ENCODE measurements at places on chromosomes 1 and 21.

GRCh38 chr21:45264146-45264911 is 23.4 kb downstream of the POFUT2 start:
- DNase-seq, result peak; percentile 16

- DNase-seq, result no peak
Measured at GRCh38 chr1:172375211-172375631, 45.3 kb upstream of the C1orf105 start.

DNA sequence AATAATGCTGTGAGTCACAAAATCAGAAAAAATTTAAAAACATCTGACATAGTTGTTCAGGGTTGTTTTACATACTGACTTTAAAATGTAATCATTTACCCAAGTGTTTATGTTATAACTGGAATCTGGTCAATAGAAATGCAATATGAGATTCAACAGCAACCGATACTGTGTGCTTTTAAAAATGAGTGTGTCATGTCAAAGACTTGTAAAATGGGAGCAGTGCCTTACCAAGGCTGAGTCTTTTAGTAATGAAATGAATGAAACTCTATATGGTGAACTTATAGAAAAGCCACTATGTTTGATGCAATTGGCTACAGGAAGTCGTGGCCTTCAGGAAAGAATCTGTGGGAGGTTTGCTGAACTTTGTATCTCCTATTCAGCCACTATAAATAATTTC is 570.2 kb downstream of the DPYD start:
- DNase-seq, result no peak

DNA sequence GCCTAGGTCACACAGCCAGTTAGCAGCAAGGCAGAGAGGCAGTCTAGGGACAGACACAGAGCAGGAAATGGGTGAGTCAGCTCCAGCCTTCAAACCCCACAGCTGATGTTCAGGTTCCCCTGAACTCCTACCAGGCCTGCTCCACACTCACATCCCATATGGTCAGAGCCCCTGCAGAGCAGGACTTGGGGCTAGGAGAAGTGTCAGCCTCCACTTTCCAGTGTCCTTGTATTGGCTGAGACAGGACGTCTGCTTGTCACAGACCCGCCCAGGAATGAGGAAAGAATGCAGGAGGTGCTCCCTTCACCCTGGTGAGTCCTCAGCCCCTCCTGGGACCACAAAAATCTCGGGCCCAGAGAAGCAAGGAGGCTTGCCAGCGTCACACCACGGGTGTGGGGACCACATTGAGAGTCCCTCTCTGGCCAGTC is 92.5 kb downstream of the LACTBL1 start:
- no peak for DNase-seq

DNA sequence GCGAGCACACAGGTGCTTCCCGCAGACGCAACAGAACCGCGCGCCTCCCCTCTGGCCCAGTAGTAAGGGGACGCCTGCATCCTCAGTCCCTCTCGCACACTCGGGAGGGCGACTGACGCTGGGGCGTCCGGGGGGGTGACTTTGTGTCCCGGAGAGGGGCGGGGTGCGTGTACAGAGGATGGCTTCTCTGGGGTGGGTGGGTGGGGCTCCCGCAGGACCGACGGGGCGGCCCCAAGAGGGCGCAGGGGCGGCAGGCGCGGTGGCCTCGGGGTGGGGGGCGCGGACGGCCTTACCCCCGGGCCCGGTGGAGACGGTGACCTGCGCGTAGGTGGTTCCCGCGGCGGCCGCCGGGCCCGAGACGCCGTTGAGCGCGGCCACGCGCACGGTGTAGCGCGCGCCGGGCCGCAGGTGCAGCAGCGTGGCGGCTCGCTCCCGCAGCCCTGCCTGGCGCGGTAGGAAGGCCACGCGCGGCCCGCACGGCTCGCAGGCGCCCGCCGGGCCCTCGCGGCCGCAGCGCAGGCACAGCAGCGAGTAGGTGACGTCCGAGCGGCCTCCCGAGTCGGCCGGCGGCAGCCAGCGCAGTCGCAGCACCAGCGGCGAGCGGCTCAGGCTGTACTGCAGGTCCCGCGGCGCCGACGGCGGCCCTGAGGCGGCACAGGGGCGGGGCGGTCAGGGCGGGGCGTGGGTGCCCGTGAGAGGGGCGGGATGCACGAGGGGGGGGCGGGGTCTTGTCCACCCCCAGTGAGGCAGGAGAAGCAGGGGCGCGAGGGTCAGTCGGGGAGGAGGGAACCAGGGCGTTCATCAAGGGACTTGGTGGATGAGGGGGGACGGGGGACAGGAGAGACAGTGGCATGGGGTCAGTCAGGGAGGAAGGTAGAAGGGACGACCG is 12.1 kb downstream of the EPHA10 start:
- DNase-seq, result no peak

DNA sequence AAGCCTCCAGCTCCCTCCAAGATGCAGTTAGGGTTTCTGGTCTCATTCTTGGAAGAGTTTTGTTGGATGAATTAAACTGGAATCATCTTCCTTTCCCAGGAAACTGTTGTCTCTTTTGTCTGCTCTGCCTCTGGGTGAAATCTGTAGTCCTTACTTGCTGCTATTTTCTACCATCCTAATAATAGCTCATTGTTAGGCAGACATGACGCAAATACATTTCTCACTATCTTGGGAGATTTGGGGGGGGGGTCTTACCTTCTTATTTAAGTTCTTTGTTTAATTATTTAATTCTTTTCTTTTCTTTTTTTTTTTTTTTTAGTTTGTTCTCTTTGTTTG is 85.4 kb upstream of the DUSP10 start:
- DNase-seq, result no peak

GRCh38 chr1:10031461-10031860 is 1.3 kb upstream of the UBE4B start:
- no peak for DNase-seq

DNA sequence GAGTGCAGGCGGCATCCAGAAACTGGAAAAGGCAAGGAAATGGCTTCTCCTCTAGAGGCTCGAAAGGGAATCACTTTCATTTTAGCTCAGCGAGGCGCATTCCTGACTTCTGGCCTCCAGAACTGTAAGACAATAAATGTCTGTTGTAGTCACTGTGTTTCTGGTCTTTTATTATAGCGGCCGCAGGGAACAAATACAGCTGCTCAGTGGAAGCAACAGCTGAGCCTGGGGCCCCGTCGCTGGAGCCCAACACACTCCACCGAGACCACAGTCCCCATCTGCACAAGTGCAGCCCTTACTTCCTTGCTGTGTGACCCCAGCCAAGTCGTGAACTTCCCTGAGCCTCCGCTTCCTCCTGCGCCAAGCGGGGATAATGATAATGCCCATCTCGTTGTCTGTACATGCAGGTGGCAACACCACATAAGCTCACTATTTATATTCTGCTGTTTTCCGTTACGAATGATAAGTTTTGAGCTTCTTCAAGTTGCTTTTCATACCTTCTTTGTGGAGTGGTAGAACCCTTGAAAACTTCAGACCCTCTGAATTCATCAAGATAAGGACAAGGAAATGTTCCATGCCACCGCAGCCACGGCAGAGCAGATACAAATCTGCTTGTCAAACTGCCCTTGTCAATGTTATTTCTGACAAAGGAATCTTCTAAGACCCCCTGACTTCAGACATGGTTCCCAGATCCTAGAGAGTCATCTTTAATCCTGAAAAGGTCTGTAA is 3.2 kb upstream of the LAPTM5 start:
- no peak for DNase-seq

DNA sequence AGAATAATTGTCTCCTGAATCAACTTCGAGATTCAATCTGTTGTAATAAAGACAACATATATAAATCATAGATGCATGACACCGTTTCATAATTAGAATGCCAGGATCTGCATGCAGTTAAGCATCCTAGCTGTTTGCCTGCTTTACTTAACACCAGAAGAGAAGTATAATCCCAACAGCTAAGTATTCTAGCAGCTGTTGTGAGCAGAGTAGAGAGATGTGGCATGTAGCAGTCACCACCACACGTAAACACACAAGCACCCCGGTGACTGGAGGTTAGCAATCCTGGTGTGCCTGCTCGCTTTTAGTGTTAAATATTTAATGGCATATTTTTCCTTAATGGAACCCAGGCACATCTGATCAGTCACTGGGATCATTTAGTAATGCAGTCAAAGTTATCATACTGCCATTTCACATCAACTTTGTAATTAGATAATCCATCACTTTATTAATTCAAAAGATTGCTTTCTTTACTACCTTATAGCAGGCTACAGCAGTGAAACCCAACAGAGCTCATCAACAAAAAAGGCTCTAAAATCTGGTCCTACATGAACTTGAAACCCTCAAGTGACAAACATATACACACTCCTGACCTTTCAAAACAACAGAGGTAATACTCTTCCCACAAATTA is 187.9 kb downstream of the SMYD3 start:
- DNase-seq, result no peak

- no peak for DNase-seq
Measured at GRCh38 chr1:244657421-244657820, 4.5 kb downstream of the DESI2 start.

GRCh38 chr1:25647106-25647505 is 30.5 kb downstream of the MAN1C1 start:
- no peak for DNase-seq

- no peak for DNase-seq
Measured at GRCh38 chr1:3514404-3514803, 59.9 kb downstream of the ARHGEF16 start.

DNA sequence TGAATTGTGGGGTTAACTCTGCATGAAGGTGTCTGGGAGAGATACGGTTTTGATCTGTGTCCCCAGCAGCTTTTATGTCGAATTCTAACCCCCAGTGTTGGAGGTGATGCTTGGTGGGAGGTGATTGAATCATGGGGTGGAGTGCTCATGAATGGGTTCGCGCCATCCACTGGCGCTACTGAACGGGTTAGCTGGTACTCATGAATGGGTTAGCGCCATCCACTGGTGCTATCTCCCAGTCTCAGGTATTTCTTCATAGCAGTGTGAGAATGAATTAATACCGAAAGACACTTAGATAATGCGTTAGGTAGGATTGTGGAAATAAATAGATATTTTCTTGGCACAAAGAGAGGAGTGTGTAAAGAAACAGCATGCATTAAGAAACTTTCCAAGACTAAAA is 32.9 kb upstream of the CLDN8 start:
- DNase-seq, result no peak

DNA sequence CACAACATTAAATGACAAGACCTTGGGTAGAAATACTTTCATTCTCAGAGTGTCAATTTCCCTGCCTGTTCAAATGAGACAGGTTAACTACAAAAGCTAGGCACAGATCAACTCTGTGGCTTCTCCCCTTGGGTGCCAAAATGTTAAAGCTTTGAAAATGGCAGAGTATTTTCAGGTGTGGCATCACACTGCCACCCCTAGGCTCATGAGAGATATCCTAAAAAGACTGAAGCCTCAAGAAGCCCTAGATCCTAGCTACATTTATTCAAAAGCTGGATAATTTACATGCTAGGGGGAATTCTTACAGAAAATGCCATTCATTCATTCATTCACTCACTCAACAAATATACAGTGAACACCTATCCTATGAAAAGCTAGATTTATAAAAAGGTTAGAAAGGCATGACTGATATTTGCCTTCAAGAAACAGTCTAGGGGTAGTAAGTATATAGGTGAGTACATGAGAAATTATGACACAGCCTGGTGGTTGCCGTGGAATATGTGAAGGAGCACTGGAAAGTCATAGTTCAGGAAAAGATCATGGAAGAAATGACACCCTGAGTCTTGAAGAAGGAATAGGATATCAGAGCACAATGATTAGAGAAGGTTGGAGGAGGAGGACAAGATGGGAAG is 15.9 kb upstream of the RAB4A start:
- no peak for DNase-seq

DNA sequence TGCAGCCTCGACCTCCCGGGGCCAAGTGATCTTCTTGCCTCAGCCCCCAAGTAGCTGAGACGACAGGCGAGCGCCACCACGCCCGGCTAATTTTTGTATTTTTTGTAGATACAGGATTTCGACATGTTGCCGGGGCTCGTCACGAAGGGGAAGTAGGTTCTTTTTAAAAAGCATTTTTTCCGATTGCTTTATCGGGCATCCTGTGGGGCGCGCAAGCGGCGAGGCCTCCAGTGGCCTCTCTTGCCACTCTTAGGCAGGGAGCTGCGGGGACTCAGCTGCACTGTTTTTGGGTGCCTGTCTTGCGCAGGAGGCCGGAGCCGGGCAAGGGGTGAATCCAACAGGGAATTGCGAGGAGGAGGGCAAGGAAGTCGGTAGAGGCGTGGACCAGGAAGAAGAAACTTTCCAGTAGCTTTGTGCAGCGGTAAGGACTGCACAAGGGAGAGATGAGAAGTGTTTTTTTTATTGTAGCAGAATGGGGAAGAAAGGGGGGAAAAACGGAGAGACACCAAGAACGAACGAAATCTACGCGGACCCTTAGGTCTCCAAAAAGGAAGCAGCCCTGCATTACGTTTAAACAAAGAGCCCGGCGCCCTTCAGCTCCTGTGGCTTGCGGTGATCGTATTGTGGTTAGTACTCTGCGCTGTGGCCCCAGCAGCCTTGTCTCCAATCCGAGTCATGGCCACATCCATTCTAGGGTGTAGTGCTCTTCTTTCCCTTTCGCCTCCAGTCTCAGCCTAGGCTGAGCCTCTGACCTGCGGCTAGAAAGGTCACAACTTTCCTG is 164.8 kb downstream of the PPIAL4G start:
- DNase-seq, result no peak

GRCh38 chr1:204178487-204179281 is 12.5 kb upstream of the REN start:
- no peak for DNase-seq

DNA sequence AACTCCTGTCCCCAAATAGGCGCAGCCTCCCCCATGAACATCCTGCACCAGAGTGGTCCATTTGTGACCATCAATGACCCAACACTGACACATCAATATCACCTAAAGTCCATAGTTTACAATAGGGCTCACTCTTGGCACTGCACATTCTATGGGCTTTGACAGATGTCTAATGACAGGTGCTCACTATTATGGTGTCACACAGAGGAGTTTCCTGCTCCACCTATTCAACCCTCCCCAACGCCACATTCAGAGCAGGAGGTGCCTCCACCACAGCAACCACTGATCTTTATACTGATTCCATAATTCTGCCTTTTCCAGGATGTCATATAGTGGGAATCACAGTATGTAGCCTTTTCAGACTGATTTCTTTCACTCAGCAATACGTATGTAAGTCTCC is 24.2 kb downstream of the GNG4 start:
- DNase-seq, result no peak

GRCh38 chr1:9110669-9111356 is 18.1 kb downstream of the GPR157 start:
- peak; percentile 95 for DNase-seq

DNA sequence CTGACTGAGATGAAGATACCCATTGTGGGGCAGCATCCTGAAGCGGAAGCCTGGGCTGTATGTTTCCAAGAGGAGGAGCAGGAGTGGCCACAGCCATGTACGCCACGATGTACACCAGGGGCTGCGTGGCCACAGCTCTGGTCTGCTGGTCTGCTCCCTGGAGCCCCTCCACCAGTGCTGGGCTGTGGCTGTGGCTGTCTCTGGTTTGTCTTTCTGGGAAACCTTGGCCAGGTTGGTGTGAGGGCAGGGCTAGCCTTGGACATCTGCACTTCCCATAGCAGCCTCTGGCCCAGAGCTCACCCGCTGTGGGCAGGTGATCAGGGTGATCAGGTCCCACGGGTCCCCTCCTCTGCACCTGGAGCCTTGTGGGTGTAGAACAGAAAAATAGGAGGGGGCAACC is 2.6 kb downstream of the MIB2 start:
- peak; percentile 7 for DNase-seq

GRCh38 chr1:20648438-20648837 is 12.7 kb downstream of the DDOST start:
- no peak for DNase-seq

- no peak for DNase-seq
Measured at GRCh38 chr1:97384294-97384968, 536.4 kb downstream of the DPYD start.
